ENCODE measurements at places on chromosomes 11 and 22.

DNA sequence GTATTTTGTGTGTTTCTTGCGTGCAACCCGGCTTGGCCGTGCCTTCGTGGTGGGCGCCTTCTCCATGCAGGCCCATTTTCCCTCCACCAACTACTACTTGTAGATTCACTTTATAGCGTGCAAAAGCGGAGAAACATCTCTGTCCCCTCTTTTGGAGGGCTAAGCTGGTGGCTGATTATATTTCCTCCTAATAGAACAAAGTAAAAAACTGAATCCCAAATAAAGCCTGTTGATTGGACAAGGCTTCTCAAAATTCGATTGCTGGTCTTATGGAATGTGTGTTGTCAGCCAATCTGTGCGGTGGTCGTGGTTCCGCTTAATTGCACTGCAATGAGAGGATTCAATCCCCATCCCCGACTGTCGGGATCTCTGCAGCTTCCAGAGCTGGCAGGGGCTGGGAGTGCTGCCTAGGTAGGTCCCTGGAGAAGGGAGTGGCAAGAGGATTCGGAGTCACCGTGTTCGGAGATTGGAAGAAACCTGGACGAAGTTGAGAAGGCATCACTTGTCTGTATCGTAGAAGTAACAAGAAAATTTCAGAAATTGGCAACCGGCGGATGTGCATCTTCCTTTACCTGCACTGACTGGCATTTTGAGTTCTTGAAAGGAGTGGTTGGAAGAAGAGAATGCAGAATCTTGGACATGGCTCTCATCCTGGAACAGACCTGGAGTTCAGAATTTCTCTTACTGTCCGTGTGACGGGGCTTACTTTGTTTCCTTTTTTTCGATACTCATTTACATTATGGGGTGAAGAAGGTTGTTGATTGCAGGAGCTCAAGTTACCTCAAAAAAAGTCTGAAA lies 1.1 kb downstream of the HMGXB4 start:
- DNase-seq: no peak

DNA sequence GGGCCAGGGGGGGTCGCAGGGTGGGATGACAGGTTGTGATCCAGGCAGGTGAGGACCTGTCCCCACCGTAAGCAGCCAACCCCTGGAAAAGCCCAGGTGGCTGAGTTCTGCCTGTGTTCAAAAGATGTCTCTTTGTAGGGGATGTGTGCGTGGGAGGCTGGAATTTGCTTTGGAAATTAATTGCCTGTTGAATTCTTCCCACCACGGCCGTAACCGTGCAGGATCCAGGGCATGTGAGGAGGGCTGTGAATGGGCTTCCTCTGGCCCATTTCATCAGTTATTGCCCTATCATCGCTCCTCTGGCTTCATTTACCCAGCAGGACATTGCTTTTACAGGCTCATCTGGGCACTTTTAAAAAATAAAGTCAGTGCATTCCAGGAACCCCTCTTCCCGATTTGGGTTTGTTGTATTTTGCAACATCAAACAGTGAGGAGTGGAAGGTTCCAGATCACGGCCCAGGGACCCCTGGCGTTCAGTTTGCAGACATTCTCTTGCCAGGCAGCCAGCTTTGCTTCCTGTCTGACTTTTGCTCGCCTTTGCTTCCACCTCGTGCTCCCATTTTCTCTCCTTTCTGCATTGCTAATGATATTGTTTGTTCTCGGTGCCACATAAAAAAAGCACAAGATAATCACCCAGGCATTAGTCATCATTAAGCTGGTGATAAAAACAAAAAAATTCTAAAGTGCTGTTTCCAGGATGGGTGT lies 1306.6 kb downstream of the BRD1 start:
- DNase-seq: no peak

- DNase-seq: no peak
Observed at GRCh38 chr11:71525938-71526495, 1.1 kb upstream of the KRTAP5-7 start.

- no peak for DNase-seq
Observed at GRCh38 chr11:74169738-74170458, 904 bp downstream of the C2CD3 start.

- DNase-seq: no peak
Observed at GRCh38 chr22:46379066-46379930, 43.8 kb downstream of the TRMU start.

GRCh38 chr22:32699686-32700085 lies 101.8 kb upstream of the TIMP3 start:
- no peak for DNase-seq

GRCh38 chr11:91100427-91100826 lies 877.6 kb upstream of the CHORDC1 start:
- DNase-seq: no peak

DNA sequence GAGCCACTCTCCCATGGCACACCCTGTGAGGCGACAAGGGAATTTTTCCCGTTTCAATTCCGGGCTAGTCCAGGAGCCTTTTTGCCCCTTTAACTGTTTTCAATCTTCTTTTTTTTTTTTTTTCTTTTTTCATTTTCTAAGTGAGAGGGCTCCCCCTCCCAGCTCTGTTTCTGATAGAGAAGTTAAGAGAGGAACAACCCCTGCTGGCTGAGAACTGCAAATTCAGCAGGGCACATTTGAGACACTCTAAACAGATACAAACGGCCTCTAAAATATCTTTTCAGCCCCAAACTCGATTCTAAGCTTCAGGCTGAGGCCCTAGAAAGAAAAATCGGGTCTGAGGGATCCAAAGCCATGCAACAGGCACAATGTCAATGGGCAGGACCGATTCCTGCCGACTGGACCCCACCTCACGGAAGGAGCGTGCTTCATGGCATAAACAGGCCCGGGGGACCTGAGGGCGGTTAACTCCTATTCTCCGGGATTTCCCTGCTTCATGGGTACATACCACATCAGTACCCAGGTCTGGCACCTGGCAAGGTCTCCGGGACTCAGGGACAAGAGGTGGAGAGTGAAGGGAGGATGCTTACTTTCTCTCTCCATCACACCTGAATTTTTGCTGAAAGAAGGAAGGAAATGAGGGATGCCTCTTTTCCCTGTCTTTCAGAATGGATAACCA lies 627.5 kb downstream of the BUD13 start:
- DNase-seq: no peak

DNA sequence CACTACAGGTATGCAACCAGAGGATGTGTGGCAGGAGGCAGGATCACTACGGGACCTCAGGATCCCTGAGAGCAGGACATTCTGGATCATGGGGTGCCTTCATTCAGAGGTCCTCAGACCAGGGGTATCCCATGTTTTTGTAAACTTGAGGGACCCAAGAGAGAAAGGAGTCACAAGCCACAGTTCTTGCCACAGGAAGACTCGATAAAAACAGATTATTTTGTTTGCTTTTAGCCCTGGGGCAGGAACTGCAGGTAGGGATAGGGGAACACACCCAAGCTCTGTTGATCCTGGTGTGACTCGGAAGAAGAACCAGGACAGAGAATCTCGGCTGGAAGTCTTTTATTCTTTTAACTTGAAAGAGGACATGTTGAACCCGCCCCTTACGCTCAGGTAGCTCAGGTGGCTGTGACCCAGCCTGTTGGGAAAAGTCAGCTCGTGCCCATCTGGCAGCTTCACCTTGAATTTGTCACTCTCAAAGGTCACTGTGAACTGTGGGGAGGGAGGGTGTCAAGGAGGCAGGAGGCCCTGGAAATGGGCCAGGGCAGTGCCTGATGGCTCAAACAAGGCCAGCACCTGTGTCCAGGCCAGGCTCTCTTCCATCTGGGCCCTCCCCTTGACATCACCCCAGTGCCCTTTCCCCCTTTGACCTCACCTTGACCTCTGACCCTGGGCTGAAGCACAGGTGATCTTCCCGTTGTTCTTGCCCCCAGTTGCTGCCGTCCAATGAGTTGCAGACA lies 9.8 kb downstream of the LGALS2 start:
- no peak for DNase-seq

GRCh38 chr11:122085712-122086111 lies 30.3 kb downstream of the BLID start:
- no peak for DNase-seq

DNA sequence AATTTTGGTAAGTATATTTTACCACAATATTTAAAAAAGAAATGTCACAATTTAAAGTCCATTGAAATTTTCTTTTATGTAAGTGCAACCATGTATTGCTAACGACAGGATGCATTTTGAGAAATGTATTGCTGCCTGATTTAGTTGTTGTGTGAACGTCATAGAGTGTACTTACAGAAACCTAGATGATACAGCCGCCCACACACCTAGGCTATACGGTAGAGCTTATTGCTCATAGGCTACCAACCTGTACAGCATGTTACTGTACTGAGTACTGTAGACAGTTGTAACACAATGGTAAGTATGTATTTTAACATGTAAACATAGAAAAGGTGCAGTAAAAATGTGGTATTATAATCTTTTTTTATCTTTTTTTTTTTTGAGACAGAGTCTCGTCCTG lies 48.1 kb downstream of the CBL start:
- no peak for DNase-seq

- DNase-seq: no peak
Observed at GRCh38 chr11:47564933-47565339, 463 bp upstream of the PTPMT1 start.

- DNase-seq: no peak
Observed at GRCh38 chr22:38246046-38246658, 26.7 kb downstream of the TMEM184B start.

Data from H54 (cell line).